ENCODE measurements at places on chromosomes 16 and 17.

DNA sequence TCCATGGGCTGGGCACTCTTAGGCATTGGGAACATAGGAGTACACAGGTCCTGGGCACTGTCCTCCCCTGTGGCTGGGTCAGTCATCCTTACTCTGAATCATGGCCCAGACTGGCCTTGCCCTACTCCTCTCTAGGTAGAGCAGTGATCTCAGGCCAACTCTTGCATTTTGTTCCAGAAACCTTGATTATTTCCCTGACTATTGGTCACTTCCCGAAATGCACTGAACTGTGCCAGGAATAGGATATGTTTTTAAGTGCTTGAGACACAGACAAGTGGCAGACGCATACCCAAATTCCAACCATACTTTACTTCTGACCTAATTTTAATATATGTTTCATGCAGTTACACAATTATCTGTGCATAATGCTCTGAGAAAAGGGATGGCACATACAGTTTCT, 10.3 kb downstream of the KRABD2 start:
- DNase-seq, result peak; percentile 90

DNA sequence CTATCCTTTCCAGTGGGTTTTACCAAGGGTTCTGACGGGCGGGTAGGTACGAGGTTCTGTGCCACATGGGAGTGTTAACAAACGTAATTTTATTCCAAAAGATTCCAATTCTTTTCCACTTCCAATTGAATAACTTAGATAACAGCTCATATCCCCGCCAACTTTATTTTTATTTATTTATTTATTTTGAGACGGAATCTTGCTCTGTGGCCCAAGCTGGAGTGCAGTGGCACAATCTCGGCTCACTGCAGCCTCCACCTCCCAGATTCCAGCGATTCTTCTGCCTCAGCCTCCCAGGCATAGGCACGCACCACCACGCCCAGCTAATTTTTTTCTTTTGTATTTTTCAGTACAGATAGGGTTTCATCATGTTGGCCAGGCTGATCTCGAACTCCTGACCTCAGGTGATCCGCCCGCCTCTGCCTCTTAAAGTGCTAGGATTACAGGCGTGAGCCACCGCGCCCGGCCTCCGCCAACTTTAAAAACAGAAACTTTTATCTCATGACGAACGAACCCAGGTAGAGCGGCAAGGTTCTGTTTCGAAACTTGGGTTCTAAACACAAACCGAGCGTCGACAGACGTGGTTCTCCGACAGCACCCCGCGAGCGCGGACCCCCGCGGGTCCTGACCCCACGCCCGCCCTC, 613 bp downstream of the ECI1 start:
- no peak for DNase-seq

DNA sequence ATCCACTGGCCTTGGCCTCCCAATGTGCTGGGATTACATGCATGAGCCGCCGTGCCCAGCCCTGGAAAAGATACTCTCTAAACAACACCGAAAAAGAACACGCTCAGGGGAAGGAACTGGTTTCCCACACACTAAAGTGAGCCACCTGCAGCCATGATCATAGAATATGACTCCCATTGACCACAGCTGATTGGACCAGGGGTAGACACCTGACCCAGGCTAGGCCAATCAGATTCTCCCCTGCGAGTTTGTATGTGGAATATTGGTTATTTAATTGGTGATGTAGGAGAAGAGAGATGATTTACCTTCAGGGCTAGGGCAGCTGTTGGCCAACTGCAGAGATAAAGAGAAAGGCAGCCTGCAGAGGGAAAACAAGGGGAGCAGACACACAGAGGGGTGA, 9.0 kb upstream of the GGA2 start:
- no peak for DNase-seq

- DNase-seq, result no peak
Observed at GRCh38 chr16:46621934-46622676, 926 bp upstream of the SHCBP1 start.

- no peak for DNase-seq
Observed at GRCh38 chr17:10705727-10706126, 8.3 kb downstream of the ADPRM start.

DNA sequence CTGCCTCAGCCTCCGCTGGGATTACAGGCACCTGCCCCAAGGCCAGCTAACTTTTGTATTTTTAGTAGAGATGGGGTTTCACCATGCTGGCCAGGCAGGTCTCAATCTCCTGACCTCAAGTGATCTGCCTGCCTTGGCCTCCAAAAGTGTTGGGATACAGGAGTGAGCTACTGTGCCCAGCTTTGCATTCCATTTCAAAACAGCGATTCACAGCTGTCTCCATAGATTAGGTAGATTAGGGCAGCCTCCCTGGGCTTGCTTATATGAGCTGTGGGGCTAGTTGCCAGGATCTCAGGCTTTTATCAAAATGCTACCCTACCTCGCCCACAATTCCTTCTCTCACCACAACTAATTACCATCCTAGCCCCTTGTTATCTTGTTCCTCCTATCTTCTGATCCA, 176.4 kb upstream of the ZKSCAN2 start:
- no peak for DNase-seq

DNA sequence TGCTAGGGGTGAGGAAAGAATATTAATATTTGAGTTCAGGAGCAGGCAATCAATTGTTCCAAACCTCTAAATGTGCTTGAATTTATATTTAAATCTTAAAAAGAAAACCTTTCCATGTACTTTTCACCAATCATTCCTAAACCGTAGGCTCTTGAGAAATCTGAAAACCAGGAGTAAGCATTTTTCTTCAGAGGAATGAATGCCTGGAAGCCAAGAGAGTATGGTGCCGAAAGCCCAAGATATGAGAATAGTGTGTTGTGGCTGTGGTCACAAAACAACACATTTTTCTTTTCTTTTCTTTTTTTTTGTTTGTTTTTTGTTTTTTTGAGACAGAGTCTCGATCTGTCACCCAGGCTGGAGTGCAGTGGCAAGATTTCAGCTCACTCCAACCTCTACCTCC, 37.6 kb downstream of the TEX2 start:
- DNase-seq, result no peak

DNA sequence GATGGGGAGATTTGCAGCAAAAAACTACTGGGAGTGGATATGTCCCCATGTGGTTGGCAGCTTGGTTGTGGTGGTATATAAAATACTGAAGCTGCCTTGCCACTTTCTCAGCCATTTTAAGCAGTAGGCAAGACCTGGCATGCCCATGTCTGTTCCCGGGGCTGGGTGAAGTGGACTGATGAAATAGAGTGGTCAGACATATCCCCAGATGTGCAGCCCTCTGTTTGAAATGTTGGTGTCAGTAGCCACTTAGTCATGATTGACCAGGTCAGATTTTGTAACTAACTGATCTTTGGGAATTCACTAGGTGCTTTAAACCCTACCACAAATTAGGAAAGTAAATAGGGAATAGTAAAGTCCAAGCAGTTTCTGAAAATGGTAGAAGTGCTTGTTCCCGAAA, 151.6 kb downstream of the PHKB start:
- peak; percentile 3 for DNase-seq

GRCh38 chr16:27223226-27223610, 19.9 kb downstream of the KDM8 start:
- no peak for DNase-seq

GRCh38 chr17:34797720-34798119, 163.5 kb downstream of the CCT6B start:
- no peak for DNase-seq

DNA sequence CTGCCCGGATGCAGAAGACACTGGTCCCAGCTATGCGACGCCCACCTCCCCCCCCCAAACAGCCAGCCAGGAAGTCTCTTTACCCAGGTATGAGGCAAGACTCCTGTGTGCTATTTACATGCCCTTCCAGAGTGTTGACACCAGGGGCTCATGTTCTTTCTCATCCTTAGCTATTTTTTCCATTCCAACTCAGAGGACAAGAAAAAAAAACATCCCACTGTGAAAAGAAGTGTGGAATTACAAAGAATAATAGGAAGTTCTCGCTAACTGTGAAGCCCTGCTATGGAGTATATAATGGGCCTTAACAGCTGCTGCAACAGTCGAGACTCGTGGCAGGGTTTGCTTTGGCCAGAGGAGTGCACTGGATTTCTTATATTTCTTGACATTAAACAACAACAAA, 584.9 kb downstream of the CDH13 start:
- no peak for DNase-seq

DNA sequence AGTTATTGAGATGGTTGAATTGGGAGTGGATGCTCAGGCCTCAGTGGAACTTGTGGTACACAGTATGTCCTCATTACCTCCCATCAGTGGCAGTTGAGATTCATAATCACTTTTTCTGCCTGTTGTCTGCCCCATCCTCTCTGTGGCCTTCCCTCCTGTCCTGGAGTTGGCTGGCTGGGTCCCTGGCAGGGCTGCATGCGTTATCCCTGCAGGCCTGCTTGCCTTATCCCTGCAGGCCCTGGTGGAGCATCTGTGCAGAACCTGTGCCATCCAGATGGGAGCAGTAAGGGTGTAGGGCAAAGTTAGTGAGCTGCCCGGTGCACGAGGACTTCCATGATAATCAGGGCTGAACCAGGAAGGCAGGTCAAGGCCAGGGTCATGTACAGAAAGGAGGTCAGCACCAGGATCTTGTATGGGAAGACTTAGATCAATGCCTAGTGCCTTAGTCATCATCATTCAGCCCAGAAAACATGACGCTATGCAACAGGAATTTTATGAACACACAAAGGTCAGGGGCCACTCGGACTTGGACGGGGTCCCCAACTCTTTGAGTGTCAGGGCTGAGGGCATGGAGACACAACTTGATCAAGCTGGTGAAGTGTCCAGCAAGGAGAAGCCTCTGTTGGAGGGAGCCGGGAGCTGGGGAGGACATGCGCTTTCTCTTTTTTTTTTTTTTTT, 47.2 kb downstream of the ABCC1 start:
- DNase-seq, result peak; percentile 95

DNA sequence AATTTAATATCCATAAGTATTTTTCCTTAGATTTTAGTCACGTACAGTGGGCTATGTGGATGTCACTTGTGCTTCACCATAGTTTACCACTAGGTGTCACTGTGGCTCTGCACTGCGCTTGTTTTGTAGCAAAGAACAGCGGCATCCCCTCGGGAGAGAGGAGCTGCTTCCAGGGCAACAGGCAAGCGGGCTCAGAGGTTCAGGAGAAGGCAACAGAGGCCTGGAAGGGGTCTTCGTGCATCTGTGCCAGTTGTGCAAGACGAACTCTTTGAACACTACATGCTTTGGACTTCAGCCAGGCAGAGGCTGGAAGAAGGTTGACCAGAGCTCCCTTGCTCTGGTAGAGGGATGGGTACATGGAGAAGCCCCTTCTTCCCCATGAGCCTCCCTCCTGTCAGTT, 20.6 kb downstream of the CYB561 start:
- DNase-seq, result peak; percentile 54

DNA sequence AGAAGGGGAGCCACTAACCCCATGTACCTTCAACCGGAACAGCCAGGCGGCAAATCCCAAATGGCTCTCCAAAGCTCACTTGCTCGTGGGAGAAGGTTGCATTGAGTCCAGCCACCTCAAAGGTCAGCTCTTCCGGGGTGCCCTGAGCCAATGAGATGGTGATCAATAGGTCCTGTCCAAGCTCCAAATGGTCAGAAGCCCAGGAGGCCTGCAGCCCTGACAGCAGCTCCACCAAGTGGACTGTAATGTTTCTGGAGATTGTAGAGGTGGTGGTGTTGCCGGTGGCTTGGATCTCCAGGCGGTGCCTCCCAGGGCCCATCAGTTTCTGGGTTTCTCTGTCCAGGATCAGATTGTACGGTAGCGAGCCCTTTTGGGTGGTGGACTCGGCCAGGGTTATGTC, 39.9 kb upstream of the BCO1 start:
- no peak for DNase-seq

DNA sequence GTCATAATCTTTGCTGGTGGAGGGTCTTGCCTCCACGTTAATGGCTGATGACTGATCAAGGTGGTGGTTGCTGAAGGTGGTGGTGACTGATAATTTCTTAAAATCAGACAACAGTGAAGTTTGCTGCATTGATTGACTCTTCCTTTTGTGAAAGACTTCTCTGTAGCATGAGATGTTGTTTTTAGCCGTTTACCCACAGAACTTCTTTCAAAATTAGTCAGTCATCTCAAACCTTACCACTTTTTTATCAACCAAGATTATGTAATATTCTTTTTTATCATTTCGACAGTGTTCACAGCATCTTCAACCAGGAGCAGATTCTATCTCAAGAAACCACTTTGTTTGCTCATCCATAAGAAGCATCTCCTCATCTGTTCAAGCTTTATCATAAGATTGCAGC, 5.9 kb downstream of the UQCRC2 start:
- DNase-seq, result no peak

DNA sequence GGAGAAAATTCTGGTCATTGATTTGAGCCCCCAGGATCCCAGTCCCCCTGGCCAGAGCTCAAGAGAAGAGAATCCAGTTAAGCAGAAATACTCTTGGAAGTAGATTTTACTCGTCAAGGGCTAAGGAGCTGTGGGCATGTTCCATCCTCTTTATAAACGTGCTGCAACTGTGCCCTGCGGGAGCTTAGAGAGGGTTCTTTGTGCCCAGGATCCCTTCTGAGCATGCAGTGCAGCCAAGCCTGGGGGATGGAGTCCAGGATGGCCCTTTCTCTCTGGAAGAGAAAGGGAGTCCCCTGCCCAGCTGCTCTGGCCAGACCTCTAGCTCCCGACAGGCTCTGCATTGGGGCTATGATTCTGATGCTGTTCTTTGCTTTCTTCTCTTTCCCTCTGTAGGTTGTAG, 9.5 kb upstream of the LGALS9 start:
- DNase-seq, result no peak

DNA sequence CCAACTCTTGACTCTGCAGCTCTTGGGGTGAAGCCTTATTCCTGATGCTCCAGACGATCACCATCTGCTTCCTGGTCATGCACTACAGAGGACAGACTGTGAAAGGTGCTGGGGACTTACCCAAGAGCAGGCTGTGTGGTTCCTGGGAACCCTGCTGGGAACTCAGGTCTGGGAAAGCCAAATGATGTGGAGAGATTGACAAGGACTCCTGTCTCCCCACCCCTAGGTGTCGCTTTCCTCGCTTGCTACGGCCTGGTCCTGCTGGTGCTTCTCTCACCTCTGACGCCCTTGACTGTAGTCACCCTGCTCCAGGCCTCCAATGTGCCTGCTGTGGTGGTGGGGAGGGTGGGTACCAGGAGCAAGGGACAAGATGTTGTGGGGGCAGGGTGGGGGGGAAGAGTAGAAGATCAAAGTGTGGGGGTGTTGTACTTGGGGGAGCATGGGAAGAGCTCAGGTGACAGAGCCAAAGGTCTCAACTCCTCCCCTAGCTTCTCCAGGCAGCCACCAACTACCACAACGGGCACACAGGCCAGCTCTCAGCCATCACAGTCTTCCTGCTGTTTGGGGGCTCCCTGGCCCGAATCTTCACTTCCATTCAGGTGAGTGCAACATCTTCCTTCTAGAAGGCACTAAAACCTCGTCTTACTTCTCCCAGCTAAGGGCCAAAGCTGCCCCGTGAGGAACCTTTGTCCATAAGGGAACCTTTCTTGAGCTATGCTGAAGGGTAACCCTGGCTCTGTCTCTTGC, 3.0 kb downstream of the SOX15 start:
- no peak for DNase-seq

DNA sequence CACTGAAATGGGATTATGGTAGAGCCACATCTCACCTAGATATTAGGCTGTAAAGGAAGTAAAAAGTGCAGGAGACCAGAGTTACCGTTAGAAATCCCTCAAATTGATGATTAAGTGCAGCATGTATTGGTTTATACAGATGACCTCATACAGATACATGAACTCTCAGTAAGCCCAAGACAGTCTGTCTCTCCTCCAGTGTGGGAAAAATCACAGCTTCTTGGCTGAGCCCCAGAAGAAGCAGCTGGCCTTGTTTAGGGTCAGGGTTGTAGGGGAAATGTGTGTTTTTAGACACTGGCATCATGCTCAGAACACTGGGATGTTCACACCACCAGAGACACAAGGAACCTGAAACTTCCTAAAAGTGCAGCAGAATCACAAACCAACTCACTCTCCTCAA, 135.9 kb downstream of the KATNIP start:
- no peak for DNase-seq

GRCh38 chr16:3017794-3018506, at the start of gene CLDN6:
CLDN6 (minus strand) TSS chr16:3018183; CDS start chr16:3016021, 2,162 bp downstream.
- no peak for DNase-seq
